ENCODE measurements at places on chromosomes 6 and 20. TPM values are rescaled to one million over a fixed set of nuclear protein-coding genes. Genes with fewer than 3 reads are reported as not detected.

The ZSCAN26 gene
- total RNA-seq: 19.2 TPM

The ARHGAP40 gene
- total RNA-seq: 1.4 TPM

DNA sequence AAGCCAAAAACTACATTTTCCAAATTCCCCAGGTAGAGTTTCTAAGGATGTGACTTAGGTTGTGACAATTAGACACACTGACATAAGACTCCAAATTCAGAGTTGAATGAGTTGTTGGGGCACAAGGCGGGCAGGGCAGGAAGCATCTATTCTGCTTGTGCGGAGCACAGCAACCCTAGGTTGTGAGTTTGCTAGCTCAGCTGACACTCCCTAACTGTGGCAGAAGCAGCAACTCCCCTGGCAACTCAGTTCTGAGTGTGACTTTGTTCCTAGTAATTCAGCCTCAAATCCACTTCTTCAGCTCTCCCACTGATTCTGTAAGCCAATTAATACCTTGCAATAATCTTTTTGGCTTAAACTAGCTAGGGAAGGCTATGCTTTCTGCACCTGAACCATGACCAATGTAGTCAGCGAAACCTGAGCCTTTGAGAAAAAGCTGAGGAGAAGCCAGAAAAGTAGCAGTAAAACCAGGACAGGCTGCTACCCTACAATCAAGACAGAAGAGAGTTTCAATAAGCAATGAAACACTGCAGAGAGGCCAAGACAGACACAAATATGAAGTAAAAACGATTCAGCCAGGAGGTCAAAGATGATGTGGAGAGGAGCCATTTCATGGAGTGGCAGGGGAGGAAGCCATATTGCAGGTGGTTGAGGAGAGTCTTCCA is 30.0 kb upstream of the PAQR8 start:
- H3K4me1 ChIP-seq: peaks cover 4% of the 10 kb centered on the region
- no peaks in the 10 kb centered on the region for H3K27me3 ChIP-seq

- H3K36me3 ChIP-seq: peaks cover 23% of the 10 kb centered on the region
- no peak overlapping the region for H3K4me3 ChIP-seq
- 0 out of 2 replicates have a peak overlapping the region, but pooled peaks have one; percentile 13 for H3K27ac ChIP-seq
- no peaks in the 10 kb centered on the region for H3K27me3 ChIP-seq
- peak; percentile 88 for DNase-seq
- peaks cover 40% of the 10 kb centered on the region for H3K4me1 ChIP-seq
Observed at GRCh38 chr20:37192137-37192854, 12.9 kb upstream of the MROH8 start.

The PREX1 gene
- not detected for total RNA-seq

DNA sequence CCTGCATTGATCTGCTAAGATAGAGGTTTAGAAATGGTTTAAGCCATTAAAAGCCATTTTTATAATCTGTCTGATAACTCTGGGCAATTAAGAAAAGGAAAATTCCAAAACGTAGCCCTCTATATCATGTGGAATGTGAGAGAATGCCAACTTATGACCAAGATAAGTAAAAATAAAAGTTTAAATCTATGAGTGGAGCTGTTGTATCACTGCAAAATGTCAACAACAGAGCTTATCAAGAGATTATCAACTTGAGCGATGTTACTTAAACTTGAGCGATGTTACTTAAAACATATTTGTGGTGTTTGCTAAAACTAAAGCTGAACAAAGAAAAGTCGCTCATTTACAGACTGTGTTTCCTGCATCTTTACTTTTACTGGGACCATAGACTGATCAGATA is 46.9 kb upstream of the SCML4 start:
- H3K27me3 ChIP-seq: no peaks in the 10 kb centered on the region
- no peak for DNase-seq
- H3K36me3 ChIP-seq: peaks cover 25% of the 10 kb centered on the region
- H3K27ac ChIP-seq: no peak overlapping the region
- no peak overlapping the region for H3K4me3 ChIP-seq
- peaks cover 2% of the 10 kb centered on the region for H3K4me1 ChIP-seq

- no peak for DNase-seq
- H3K27ac ChIP-seq: no peak overlapping the region
- no peaks in the 10 kb centered on the region for H3K36me3 ChIP-seq
- H3K4me3 ChIP-seq: no peak overlapping the region
- H3K27me3 ChIP-seq: no peaks in the 10 kb centered on the region
Observed at GRCh38 chr6:23414051-23414445, 712.0 kb upstream of the NRSN1 start.

- H3K36me3 ChIP-seq: no peaks in the 10 kb centered on the region
- no peaks in the 10 kb centered on the region for H3K27me3 ChIP-seq
- no peak overlapping the region for H3K4me3 ChIP-seq
- H3K4me1 ChIP-seq: no peaks in the 10 kb centered on the region
- DNase-seq: no peak
- H3K27ac ChIP-seq: no peak overlapping the region
Observed at GRCh38 chr20:46962452-46963195, 68.0 kb downstream of the EYA2 start.

The ACTL10 gene
- total RNA-seq: 9.2 TPM

The CDSN gene
- not detected for total RNA-seq

DNA sequence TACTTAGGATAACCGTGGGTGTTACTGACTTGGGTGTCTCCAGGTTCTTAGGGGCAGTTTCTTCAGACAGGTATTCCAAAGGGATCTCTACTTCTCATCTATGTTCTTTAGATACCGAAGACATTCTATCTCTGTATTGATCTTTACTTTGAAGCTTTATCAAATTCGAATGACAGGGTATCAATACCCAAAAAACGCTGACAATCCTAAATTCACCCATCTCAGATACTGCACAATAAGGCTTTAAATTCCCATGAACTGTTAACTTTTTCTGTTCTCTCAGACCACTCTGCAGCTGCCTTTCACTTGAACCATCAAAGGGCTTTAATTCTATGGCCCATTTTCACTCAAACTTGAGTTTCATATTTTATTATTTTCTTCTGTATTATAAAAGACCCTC is 72.1 kb downstream of the ZDHHC14 start:
- no peak for DNase-seq
- no peak overlapping the region for H3K4me3 ChIP-seq
- no peaks in the 10 kb centered on the region for H3K36me3 ChIP-seq
- H3K4me1 ChIP-seq: no peaks in the 10 kb centered on the region
- no peaks in the 10 kb centered on the region for H3K27me3 ChIP-seq

DNA sequence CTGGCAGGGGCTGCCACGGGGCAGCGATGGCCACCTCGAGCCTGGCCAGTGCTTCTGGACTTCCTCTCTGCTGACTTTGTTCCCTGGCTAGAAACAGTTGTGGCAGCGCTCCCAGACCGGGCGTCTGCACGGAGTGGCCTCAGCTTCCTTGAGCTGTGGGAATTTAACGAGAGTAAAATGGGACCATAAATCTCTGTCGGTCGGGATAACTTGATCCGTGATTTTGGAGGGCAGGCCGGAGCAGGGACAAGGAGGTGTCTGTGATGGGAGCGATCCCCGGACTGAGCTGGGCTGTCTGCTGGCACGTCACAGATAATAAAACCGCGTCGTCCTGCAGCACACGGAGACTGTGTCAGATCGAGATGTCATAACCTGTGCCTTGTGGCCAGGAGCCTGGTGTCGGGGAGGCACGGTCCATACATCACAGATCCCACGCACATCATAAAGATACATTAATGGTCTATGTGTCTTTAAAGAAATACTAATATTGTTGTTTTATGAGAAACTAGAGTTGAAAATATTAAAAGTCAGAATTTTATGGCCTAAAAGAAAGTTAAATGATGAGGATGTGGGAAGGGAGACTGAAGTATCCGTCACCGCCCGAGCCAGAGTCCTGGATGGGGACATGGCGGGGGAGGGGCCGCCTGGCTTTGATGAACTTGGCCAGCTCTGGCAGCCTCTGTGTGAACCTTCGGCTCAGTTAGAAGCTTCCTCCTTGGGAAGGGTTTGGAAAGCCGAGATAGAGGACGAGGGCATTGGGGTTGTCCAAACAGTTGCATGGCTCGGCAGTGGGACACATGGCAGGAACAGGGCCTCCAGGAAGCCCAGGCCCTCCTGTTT is 6.5 kb upstream of the RBBP8NL start:
- no peak overlapping the region for H3K4me3 ChIP-seq
- H3K27me3 ChIP-seq: no peaks in the 10 kb centered on the region
- H3K27ac ChIP-seq: no peak overlapping the region
- DNase-seq: no peak

- H3K4me1 ChIP-seq: no peaks in the 10 kb centered on the region
- DNase-seq: peak; percentile 67
- H3K27me3 ChIP-seq: no peaks in the 10 kb centered on the region
- H3K4me3 ChIP-seq: no peak overlapping the region
Observed at GRCh38 chr20:50625986-50626677, 65.2 kb downstream of the RIPOR3 start.
